ENCODE measurements at places on chromosomes 1 and 21.

DNA sequence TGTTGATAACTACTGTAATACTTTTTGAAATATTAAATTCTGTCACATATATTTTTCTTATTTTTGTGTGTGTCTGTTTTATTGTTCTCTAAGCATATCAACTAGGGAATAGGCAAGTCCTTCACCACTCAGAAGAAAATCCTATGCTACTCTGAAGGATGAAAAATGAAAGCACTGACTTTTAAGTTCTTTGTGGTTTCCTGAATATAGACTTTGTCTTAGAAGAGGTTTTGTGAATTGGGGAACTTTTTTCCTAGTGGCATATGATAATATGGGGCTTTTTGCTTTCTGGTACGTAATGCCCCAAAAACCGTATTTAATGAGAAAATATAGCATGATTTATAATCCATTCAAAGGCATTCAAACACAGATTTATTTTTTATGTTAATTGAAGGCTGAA, 136.0 kb downstream of the SNX7 start:
- no peak for DNase-seq

GRCh38 chr1:201503397-201504176, 3.3 kb downstream of the CSRP1 start:
- no peak for DNase-seq

- no peak for DNase-seq
These were observed 3.2 kb upstream of the SRM start for GRCh38 chr1:11062965-11063401.

DNA sequence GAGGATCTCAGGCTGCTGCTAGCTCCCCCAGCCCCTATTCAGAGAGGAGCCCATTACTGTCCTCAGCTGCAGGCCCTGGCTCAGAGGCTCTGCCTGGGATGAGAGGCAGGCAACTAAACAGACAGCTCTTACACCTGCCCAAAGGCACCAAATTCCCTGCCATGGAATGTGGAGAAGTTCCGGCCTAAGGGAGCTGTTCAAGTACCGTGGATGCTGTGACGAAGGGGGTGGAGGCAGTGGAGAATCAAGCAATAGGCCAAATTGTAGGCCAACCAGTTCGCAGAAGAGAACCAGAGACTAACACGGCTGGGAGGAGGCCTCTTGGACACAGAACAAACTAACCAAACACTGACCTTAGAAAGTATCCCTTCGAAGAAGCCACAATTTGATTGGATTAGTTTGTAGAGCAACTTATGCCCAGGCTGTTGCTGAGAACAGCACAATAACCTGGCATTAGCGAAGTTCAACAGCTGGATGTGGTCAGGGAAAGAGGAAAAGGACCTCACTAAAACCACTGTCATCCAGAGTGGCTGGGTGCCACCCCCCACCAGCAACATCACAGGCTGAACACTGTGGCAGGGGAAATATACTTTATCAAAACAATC, 3.6 kb downstream of the C1orf174 start:
- no peak for DNase-seq

DNA sequence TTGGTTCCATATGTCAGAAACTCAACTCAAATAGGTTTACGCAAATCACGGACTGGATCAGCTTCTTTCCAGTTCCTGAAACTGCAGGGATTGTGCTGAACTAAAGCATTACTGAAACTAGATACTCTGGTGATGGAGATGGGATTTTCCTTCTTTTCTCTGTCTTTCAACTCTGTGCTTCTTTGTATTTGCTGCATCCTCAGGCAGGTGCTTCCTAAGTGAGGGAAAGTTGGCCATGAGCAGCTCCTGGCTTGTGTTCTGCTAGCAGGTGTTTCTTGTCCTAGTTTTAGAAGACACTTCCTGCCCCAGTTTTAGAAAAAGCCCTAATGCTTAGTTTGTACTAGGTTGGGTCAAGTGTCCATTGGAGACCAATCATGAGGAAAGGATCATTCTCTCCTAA, 86.7 kb upstream of the USP24 start:
- no peak for DNase-seq

GRCh38 chr1:88647749-88648415, 36.2 kb upstream of the PKN2 start:
- DNase-seq: no peak

DNA sequence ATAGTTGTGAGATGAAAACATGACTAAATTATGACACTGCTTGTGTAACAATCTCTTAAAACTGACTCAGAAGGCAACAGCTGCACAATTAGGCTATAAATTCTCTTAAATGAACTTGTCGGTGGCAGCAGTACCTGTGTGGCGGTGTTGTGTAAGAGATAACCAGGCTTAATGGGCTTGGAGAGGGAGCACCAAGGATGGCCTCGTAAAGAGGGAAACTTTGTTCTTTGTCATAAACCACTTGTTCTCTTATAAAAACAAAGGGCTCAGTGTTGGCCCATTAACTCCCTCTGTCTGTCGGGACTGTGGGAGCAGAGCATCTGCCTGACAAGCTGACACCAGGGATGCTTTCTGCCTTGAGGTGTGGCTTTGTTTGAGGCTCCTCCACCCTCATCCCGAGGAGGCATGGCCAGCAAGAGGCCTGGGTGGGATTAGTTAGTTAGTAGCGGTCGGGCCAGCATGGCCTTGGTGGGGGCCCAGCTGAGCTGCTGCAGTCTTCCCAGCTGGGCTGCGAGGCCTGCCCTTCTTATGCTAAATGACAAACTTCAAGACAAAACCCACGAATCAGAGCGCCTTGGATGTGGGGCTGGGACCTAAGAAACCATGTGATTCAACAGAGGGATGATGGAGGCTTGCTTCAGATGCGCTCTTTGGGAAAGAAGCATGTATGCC, 171.4 kb downstream of the CAMTA1 start:
- DNase-seq: no peak

- DNase-seq: no peak
These were observed 78.2 kb upstream of the COA6 start for GRCh38 chr1:234295068-234295467.

GRCh38 chr1:207002724-207003146, 29.8 kb downstream of the C1orf116 start:
- no peak for DNase-seq

GRCh38 chr21:9739240-9739639, 782.1 kb upstream of the TPTE start:
- no peak for DNase-seq

GRCh38 chr1:181061891-181062835, 26.3 kb upstream of the IER5 start:
- no peak for DNase-seq

DNA sequence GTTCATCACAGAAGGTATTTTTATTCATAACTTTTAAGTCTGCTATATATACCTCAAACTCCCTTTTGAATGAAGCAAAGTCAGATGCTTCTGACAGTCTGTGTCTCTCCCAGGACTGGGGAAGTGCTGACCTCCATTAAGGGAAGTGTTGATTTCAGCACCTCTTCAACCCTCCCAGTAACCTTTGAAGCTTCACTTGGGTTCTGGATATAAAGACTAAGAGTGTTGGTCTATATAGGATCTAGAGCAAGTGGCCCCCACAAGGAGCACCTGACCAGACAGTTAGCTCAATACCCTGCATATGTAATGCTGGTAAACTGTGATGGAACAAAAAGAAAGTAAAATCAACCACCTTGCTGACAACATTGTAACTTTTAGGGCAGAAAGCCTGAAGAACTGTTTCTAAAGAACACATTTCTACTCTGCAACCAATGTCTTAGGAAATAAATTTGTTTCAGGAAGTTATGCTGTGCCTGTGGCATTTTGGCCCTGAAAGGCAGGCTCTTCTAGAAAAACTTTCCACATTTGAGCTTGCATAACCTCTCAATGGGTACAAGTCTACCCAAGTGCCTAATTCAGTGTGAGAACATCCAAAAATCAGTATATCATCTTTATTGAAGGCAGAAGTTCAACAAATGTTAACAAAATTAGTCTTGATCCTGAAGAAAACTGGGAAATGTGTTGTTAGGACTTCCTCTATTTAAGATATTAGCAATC, 865 bp upstream of the PTPN22 start:
- no peak for DNase-seq
